ENCODE measurements at places on chromosomes 3 and 15. TPM values are rescaled to one million over a fixed set of nuclear protein-coding genes. Genes with fewer than 3 reads are reported as not detected.

DNA sequence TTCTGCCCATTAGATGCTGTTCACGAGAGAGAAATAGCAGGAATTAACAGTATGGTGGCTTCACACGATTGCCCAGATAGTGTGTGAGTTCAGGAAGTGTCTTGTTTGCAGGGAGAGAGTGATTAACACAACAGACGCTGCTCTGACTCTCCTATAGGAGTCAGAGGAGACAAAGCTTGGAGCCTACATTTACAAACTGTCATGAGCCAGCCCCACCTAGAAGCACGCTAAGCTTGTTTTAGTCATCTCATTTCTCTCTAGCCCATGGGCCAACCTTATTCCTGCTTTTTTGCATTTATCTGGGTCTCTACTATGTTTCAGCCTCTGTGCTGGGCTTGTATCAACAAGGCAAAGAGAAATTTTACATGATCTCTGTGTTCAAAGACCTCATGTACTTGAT, 128.3 kb upstream of the BFSP2 start:
- H3K27me3 ChIP-seq: peaks cover 10% of the 10 kb centered on the region
- no peak for DNase-seq
- H3K36me3 ChIP-seq: no peaks in the 10 kb centered on the region
- H3K4me3 ChIP-seq: no peak overlapping the region
- H3K27ac ChIP-seq: no peak overlapping the region

DNA sequence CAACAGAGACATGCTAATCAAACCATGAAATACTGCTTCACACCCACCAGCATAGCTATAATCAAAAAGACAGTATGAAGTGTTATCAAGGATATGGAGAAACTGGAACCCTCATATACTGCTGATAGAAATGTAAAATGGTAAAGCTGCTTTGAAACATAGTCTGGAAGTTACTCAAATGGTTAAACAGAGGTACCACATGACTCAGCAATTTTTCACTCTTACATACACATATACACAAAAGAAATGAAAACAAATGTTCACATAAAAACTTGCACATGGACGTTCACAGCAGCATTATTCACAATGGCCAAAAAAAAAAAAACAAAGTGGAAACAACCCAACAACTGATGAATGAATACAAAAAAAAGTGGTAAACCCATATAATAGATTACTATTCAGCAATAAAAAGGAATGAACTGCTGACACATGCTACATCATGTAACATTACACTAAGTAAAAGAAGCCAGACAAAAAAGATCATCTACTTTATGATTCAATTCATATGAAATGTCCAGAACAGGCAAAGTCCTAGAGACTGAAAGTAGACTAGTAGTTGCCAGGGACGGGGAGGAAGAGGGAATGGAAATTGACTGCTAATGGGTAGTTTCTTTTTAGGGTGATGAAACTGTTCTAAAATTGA, 23.2 kb downstream of the ZNF148 start:
- peaks cover 35% of the 10 kb centered on the region for H3K36me3 ChIP-seq
- H3K4me3 ChIP-seq: no peak overlapping the region
- peak overlapping the region; percentile 53 for H3K27ac ChIP-seq
- DNase-seq: no peak

DNA sequence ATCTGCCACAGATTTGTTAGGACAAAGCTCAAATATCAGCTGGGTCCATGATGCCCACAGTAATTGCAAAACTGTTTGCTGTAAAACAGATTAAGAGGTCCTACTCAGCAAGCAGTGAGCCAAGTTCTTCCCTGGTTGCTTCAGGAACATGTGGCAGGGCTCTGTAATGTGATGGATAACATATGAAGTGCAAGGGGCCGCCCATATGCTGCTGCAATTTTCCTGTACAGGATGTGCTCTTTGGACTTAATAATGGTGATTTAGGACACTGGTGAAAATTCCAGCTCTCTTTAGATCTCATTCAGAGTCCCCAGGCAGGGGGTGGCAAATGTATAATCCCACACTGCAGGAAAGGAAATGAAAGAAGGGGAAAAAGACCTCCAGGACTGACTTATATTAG, 289.4 kb downstream of the LSAMP start:
- no peaks in the 10 kb centered on the region for H3K4me1 ChIP-seq
- no peak overlapping the region for H3K4me3 ChIP-seq
- no peak overlapping the region for H3K27ac ChIP-seq

Gene ZNF502
- 2.0 TPM for total RNA-seq

Data from activated CD8-positive, alpha-beta T cell treated with anti-CD3 and anti-CD28 coated beads for 36 hours (primary cell).